ENCODE measurements at places on chromosomes 13 and 19.

- no peak for DNase-seq
Measured at GRCh38 chr13:98664924-98665637, 87.4 kb downstream of the SLC15A1 start.

GRCh38 chr13:83881917-83882605, at the start of gene SLITRK1:
Gene SLITRK1, minus strand, starts transcription at chr13:83882474. Its CDS starts 967 bp downstream, at chr13:83881507.
- DNase-seq = peak; percentile 35

GRCh38 chr13:45103449-45103848, 16.9 kb upstream of the GTF2F2 start:
- DNase-seq = no peak

DNA sequence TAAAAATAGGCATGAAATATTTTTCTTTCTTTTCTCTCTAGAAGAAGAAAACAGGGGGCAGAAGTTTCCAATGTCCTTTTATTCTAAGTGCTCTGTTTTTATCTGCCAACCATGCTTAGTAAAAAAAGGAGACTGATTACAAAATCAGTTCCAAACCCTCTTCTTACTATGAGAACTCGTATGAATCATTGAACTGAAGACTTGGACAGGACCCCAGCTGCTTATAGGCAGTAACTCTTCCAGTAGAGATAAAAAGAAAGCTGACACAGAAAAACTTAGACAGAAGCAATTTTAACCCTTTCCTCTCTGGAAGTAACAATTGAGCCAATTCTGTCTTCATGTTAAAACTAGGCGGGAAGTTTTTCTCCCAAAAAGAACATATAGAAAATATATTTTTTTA, 24.5 kb upstream of the FREM2 start:
- no peak for DNase-seq

GRCh38 chr19:2112516-2113320, 16.0 kb downstream of the IZUMO4 start:
- DNase-seq = no peak

DNA sequence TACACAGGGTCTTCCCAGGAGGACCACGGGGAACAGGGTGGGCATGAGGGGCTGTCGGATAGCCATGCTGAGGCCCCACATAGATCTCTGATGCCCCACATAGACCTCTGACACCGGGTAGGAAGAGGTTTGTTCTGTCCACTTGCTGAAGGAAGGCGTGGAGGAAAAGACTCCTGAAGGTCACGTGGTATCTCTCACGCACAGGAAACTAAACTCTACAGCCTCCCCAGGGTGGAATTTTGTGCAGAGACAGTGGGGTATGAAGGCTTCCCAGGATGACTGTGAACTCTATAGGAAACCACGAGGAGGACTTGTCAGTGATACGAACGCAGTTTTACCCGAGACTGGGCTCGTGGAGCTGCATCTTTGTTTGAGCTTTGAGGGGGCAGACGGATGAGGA, 2.8 kb downstream of the EVI5L start:
- DNase-seq = no peak

- DNase-seq = no peak
Measured at GRCh38 chr13:66410314-66410713, 819.8 kb downstream of the PCDH9 start.

DNA sequence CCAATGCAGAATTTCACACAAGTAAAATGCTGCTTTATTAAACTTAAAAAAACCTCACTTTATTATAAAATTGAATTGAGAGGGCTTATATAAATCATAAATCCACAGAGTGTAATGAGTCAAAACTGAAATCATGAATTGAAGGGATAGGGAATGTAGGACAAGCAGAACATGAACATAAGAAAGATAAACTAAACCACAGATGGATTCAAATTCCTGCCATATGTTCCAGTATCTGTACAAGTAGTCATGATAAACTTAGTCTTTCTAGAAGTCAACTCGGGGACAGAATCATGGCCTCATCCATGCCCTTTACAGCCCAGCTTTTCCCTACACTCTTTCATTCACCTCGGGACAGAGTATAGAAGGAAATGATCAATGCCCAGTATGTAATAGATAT, 16.6 kb downstream of the LMO7 start:
- no peak for DNase-seq

- no peak for DNase-seq
Measured at GRCh38 chr13:32751340-32751739, 165.1 kb downstream of the PDS5B start.

DNA sequence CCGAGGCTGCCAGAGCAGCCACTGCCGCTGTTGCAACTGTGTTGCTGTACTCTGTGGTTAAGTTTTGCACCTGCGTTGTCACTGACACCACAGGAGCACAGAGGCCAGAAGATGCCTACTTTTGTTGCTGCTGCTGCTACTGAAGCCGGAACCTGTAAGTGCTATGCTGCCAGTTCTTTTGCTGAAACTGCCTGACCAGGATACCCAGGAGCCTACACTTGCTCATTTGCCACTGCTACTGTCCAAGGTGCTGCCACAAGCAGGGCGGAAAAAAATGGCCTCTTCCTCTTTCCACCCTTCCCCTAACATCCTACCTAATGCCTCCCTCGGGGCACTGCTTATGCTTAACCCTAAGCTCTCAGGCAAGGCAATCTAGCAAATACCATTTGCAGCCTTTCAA, 29.0 kb upstream of the NBEA start:
- no peak for DNase-seq

DNA sequence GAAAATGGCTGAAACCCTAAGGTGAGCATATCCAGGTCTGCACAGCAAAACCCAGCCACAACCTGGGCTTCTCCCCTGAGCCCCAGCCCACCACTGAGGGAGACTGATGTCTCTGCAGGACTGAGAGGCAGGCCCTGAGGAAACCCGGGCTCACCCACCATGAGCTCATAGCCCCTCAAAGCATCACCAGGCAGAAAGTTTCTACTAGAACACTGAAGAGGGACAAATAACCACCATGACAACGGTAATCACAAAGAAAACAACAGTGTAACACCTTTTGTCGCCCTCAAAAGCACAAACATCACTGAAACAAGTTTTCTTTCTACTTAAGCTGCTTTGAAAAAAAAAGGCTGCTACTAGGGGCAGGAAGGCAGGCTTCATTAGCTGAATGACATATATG, 29.8 kb downstream of the TSHZ3 start:
- DNase-seq = no peak

DNA sequence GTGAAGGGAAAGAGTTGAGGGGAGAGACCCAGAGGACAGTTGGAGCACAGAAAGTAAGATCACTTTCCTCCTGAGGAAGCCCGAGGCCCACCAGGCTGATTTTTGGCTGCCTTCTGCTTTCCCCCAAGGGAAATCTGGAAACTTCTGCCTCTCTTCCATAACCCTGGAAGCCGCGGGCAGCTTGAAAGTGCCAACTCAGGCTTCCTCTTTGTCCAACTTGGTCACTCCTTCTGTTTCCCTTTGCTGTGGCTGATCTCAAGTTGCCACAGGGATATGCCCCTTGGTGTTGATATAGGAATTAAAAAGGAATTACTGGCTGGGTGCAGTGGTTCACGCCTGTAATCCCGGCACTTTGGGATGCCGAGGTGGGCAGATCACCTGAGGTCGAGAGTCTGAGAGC, 5.7 kb upstream of the CD70 start:
- DNase-seq = no peak

DNA sequence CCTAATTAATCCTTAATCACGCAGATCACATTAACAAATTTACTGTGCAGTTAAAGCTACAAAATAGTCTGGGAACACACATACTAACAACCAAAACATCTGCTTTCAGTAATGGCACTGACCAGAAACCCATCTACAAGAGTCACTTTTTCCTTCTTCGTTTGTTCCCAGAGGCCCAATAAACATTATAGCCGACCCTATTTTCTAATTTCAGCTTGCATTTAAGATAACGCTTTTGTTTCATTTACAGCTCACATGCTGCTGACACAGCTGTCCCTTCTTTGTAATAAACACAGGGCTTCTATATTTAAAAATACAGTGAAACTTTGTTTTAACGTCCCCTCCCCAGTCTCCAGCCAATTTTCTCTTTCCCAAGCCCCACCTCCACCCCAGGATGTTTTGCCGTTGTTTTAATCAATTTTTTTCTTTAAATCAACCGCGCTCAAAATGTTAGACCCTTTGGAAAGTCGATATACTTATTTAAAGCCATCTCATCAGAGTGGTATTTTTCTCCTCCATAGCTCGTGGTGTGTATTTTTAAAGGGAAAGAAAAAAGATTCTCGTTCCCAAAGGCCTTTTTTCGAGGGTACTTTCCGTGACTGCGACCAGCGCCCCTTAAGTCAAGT, 1.7 kb upstream of the WBP4 start:
- no peak for DNase-seq

- peak; percentile 64 for DNase-seq
Measured at GRCh38 chr19:289651-290371, 1.4 kb downstream of the PLPP2 start.

DNA sequence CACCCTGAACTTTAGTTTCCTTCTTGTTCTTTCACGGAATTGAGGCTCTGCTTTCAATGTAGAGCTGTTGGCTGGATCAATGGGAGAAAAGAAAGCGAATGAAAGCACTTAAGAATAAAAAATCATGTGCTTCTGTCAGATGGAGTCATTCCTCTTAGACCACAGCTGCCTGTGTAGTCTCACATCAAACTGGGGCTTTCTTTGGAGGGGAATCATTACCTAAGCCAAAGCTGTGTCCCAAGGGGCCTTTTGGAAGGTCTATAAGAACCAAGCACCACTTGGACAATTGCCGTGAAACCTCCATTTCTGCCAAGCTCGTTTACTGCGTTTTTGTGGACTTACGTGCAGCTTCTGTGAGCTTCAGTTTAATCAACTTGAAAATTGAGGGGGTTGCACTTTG, 44.2 kb upstream of the RNF113B start:
- DNase-seq = no peak

DNA sequence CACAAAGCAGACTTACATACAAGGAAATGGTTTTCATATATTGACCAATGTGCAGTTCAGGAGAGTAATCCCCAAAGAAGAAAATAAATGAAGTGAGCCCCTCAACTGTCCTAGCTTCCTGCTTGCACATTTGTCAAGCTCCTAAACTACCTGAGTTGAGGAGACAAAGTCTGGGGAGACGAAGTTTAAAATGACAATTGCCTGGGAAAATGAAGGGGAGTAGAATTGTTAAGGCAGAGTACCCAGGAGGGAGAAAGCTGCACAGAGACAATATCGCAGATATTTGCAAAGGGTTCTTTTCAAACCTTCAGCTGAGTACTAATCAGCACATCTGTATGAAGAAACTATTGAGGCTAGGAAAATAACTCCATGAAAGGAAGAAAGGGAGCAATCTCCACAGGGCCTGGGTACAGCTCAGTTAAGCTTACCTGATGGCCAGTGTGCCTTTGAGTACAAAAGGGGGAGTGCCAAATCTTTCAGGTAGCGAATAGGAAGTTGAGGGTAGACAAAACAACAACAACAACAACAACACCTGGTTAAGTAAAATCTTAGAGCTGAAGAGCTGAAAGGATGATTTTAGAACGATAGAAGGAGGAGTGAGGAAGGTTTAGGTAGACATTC, 1700.1 kb upstream of the PRR20A start:
- DNase-seq = no peak

DNA sequence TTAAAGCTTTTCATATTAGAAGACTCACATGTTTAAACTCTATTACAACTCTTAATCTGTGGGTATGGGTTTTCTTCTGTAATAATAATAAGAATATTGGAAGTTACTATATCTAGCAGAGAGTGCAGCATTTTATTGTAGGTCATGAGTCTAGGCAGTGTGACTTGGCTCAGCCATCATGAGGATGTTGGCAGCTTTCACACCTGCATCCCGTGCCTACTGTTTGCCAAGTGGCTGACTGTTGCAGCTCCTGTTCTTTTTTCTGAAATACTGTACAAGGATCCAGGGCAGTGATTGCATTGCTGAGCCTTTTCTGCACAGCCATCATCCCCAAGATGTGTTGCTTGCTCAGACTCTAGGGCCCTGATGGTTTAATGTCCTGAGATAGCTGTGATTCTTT, 47.4 kb downstream of the MTUS2 start:
- no peak for DNase-seq

- DNase-seq = no peak
Measured at GRCh38 chr19:8071912-8072311, 19.4 kb downstream of the CCL25 start.

- no peak for DNase-seq
Measured at GRCh38 chr13:94168783-94169453, 310.6 kb downstream of the DCT start.

- DNase-seq = no peak
Measured at GRCh38 chr13:57114945-57115344, 25.8 kb upstream of the PRR20A start.

DNA sequence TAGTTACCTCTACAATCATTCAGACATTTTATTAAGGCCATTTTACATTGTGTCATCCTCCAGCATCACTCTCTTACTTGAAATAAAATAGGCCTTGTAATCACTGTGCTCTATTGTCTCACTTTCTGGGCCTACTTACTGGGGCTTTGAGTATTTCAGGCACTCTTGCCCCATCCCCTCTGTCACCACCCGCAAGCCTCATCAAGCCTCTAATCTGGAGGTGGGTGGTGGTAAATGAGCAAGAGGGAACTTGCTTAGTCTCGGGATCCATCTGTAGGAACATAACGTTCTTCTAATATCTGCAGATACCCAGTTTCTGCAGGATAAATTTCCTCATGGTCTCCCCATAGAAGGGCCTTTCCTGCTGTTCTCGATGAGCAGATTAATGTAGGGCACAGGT, 19.4 kb upstream of the GPR18 start:
- DNase-seq = no peak

DNA sequence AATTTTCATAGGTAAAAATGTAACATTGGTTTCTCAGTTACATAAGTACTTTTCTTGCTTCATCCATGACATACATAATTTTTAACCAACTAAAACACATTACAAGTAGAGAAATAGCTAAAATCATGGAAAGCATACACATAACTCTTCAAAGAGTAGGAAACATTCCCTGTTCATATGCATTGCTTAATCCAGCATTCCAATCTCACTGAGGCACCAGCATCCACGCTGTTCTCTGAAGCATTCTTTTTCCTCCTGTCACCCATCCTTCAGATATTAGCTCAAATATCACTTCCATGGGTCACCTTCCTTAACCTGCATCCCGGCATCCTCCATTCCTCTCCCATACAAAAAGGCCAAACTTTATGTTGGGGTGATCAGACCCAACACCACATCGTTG, 79.1 kb downstream of the ZNF254 start:
- DNase-seq = no peak

- no peak for DNase-seq
Measured at GRCh38 chr19:18477042-18477779, 39.3 kb upstream of the ISYNA1 start.

GRCh38 chr19:56110515-56111448, 10.3 kb downstream of the ZNF787 start:
- no peak for DNase-seq

DNA sequence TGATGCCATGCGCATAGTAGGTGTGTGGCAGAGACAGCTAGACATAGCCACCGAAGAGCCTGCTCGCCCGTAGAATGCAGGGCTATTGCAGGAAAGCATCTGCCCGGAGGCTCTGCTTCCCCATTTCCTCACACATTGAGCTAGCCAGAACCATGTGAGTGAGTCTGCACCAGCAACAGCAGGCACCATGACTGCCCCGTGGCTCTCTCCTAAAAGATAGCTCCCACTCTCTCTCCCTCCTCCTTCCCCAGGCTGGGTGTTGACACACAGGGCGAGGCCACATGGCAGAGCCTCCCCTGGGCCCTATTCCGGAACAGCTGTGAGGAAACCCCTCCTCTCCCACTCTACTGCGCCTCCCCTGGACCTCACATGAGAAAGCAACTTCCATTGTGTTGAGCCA, 52.3 kb upstream of the ATP12A start:
- no peak for DNase-seq

All from activated CD4-positive, alpha-beta memory T cell treated with anti-CD3 and anti-CD28 coated beads for 36 hours (primary cell).